Upper lobe of right lung (tissue), 1 donor: ENCODE measurements at places on chromosomes 7 and 10. TPM values are rescaled to one million over a fixed set of nuclear protein-coding genes. Genes with fewer than 3 reads are reported as not detected.

Gene PIK3AP1
- total RNA-seq = 65.2 TPM

Gene NOS3
- total RNA-seq = 42.9 TPM

Gene CALCR
- total RNA-seq = not detected

Gene NPY4R2
- 1.4 TPM for total RNA-seq

Gene PRF1
- 32.3 TPM for total RNA-seq
